Stimulated activated CD4-positive, alpha-beta T cell treated with anti-CD3 and anti-CD28 coated beads, TNF-alpha, amount 100 ng/mL, for 48 hours (primary cell): ENCODE measurements at places on chromosomes 5 and 9.

GRCh38 chr9:128421482-128421996 lies 882 bp downstream of the CERCAM start:
- no peak for DNase-seq

- no peak for DNase-seq
These were observed 43.4 kb upstream of the S1PR3 start for GRCh38 chr9:88947581-88948573.

DNA sequence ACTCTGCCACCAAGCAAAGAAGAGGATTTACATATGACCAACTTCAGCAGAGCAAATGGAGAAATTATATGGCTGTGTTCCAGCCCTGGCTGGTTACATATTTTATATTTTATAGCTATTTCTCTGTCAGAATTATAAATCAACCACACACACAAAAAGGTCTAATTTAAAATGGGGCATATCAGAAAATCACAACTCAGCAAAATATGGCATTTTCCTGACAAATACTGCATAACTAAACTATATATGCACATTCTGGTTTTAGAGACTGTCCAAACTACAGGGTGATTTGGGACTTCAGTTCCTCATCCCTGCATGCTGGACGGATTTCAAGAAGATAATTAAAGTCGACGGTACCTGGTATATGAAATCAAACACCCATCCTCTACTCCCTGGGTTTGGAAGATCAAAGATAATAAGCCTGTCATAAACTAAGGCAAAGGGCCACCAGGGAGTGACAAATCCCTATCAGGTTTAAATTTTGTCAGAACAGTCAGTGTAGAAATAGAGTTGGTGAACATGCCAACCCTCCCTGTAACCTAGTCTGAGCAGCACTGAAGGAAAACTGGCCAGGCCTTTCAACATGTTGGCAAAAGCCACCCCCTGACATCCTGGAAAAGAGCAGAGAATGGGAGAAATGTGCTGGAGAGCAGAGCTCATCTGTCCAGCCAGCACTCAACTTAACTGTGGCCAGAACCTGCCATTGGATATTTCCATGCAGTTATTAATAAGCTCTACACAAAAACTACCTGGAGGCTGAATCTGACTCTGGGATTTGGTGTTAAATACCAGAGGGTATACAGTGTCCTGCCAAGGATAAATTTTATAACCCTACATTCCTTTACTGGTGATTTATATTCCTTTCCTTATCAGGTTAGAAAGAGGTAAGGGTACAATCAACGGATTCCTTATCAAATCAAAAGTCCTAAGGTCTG lies 235.7 kb downstream of the ENC1 start:
- DNase-seq = no peak

- no peak for DNase-seq
These were observed 103.7 kb upstream of the TARS1 start for GRCh38 chr5:33336891-33337636.

DNA sequence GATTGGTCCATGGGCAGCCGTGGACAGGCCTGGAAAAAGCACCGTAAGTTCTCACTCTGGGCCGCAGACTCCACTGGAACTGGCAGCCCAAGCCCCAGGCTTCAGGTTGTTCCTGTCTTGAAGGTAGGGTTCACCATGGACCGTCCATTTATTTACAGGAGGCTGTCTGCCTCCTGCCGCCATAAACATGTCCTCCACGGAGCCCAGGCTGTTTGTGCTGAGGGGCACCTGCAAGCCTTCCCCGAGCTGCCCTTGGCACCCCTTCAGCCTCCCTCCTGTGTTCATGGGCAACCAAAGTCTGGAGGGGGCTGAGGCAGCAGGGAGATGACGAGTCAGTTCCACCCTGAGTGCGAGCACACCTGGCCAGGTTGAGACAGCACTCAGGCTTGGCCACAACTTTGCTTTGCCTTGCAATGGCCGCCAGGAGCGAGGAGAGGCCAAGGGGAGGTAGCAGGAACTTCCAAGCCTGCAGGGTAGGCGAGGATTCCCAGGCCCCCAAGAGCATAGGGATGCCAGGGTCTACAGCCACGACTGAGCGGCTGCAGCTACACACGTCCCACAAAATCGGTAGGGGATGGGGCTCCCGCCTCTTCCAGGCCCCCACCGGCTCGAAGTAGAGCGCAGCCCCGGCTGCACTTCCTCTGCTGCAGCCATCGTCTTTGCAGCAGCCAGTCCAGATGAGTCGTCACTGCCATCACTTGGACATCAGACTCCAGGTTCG lies 1625.6 kb upstream of the ACO1 start:
- DNase-seq = no peak

DNA sequence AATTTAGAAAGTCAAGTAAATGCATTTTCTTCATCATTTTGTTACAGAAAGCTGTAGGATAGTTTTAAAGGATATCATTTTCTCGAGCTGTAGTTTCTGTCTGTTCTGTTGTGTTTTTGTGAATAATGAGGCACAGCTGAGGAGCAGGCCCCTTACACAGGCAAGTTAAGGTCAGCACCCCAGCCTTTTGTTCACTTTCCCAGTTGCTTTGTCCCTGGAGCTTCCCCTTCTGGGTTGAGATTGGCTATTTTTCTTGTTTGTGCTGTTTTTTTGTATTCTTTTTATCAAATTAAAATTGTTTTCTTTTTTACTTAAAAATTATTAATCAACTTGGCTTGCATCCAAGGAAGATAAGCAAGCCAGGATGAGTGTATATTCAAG lies 213.8 kb upstream of the ACTBL2 start:
- no peak for DNase-seq

DNA sequence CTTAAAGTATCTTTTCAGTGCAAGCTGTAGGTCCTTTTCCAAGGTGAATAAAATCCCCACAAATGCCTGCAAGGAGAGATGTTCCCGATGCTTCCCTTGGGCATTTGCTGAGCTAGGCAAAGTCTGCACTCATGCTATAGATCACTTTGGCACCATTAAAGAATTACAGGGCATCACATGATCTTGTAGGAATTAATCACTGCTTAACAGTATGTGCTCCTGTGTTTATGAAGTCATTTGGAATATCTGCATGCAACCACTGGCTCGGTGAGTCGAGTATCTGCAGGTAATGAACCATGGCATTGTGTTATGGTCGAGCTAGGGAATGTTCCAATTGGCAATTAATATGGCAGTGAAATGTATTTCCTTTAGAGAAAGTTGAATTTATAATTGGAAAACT lies 615.1 kb downstream of the TLE1 start:
- DNase-seq = no peak
